ENCODE measurements at places on chromosomes 6 and 20. TPM values are rescaled to one million over a fixed set of nuclear protein-coding genes. Genes with fewer than 3 reads are reported as not detected.

TREML2 gene
- not detected for total RNA-seq

SLC16A10 gene
- total RNA-seq, result 2.9 TPM

TP53TG5 gene
- not detected for total RNA-seq

DNA sequence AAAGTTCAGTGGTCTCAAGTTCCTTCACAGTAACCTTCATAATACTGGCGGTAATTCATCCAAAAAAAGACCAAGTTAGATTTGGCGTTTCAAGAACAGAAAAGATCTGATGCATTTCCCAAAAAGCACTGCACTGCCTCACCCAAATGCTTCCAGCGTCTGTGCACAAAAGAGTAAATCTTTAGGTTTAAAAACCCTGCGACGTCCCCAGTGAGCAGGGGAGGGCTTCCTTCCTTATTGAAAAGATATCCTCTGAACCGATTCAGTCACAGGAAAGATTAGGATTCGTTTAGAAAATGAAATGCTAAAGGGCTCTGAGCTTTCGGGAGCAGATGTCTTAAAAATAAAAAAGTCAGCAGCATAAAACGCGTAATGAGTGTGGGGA, 654 bp downstream of the TBC1D7 start:
- no peaks in the 10 kb centered on the region for H3K36me3 ChIP-seq
- peaks cover 30% of the 10 kb centered on the region for H3K4me1 ChIP-seq
- peak overlapping the region; percentile 90 for H3K4me3 ChIP-seq
- H3K27ac ChIP-seq, result peak overlapping the region; percentile 76

DNA sequence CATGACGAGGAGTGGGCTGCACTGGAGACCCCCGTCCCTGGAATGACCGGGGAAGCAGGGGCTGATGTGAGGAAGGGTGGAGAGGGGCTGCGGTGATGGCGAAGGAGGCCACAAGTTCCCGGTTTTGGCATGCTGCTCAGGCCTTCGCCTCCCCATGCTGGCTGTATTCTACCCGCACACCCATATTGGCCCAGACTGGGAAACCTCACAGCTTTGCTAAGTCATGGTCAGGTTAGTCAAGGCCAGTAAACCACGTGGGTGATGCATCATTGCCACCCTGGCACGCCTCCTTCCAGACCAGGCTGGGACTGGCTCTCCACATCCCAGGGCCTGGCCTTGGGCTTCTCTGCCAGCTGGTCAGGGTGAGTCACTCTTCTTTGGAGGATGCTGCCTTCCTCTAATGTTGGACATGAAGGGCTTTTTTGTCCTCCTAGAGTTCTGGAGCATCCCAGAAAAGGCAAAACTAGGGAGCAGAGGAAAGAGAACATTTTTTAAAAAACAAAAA, 53.8 kb downstream of the PCNA start:
- peak; percentile 99 for DNase-seq
- no peaks in the 10 kb centered on the region for H3K36me3 ChIP-seq
- H3K27me3 ChIP-seq, result no peaks in the 10 kb centered on the region
- H3K4me3 ChIP-seq, result no peak overlapping the region
- H3K27ac ChIP-seq, result peak overlapping the region; percentile 99
- peaks cover 24% of the 10 kb centered on the region for H3K4me1 ChIP-seq

GRCh38 chr6:147132889-147133288, 71.3 kb upstream of the STXBP5 start:
- H3K27ac ChIP-seq, result peak overlapping the region; percentile 27
- H3K27me3 ChIP-seq, result no peaks in the 10 kb centered on the region
- peaks cover 40% of the 10 kb centered on the region for H3K4me1 ChIP-seq
- H3K4me3 ChIP-seq, result no peak overlapping the region
- no peaks in the 10 kb centered on the region for H3K36me3 ChIP-seq

DNA sequence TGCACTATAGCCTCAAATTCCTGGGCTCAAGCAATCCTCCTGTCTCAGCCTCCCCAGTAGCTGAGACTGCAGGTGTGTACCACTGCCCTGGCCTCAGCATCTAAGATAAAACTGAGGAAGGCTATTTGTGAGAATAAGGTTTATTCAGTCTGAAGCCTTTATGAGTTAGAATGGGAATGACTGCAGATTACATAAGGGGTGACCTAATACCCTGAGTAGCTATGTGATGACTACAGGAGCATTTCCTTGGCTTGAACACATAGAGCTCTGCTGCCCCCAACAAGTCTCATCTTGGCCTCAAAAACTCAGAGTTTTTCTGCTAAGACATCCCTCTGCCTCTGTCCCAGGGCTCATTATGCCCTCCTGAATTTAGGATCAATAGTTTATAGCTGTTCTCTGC, 7.6 kb downstream of the GSS start:
- no peak overlapping the region for H3K27ac ChIP-seq
- no peaks in the 10 kb centered on the region for H3K27me3 ChIP-seq
- DNase-seq, result peak; percentile 58
- peaks cover 10% of the 10 kb centered on the region for H3K36me3 ChIP-seq

Data from PC-3 (cell line).